Skin of body (tissue), 3 donors: ENCODE measurements at places on chromosomes 11 and 22. TPM values are rescaled to one million over a fixed set of nuclear protein-coding genes. Genes with fewer than 3 reads are reported as not detected.

DNA sequence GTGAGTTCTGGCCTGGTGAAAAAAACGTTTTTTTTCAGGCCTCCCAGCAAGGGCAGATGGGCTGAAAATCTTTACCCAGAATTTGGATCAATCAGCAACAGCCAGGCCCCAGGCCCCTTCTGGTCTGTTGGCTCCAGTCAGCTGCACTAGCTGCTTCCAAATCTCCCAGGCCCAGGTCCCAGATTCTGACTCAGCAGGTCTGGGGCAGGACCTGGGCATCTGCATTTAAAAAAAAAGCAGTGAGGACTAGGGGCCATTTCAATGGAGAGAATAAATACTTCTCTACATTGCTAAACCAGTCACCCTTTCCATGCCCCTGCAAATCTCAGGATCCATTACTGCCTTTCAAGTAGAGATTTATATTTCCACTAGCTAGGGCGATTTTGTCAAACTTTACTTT, 4.3 kb downstream of the SLC15A3 start:
- no peak for DNase-seq

DNA sequence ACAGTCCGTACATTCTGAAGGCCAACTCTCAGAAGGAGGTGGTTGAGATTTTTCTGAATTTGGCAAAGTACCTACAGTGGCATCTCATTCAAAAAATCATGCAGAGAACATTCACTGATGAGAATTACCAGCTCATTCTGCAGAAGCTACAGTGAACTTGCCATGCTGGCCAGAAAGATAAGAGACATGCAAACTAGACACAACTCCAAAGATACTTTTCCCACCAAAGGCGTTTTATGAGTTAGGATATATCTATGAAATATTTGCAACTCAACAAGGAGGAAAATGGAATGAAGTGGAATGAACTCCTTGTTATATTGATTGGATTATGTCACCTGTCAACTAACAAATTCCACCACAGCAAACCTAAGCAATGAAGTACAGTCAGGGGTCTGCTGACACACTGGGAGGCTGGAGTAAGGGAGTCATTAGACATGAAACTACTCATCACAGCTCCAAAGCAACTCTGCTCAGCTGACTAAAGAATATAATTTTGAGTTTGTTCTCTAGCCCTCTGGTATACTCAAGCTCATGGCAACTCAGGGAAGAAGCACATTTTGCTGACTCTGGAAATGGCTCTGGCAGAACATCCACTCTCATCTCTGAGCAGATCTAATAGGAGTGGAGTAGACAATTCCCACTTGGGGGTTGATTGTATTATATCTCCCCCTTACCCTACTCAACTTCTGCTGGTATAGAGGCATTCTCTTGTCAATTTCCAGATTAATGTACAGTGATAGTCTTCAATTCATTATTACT, 22.9 kb downstream of the MAML2 start:
- DNase-seq: no peak

DNA sequence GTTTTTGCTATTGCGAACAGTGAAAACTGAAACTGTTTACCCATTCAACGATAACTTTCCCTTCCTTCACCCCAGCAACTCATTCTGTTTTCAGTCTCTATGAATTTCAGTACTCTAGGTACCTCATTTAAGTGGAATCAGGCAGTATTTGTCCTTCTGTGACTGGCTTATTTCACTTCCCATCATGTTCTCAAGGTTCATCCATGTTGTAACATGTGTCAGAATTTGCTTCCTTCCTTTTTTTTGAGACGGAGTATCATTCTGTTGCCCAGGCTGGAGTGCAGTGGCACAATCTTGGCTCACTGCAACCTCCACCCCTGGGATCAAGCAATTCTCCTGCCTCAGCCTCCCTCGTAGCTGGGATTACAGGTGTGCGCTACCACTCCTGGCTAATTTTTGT, 23.7 kb downstream of the HTR3B start:
- DNase-seq: no peak

The CALCA gene
- not detected for total RNA-seq
